ENCODE measurements at places on chromosomes 12 and 14.

- no peak for DNase-seq
Observed at GRCh38 chr14:90866833-90867232, 50.6 kb upstream of the TTC7B start.

GRCh38 chr12:51321882-51322281 is 2.1 kb downstream of the BIN2 start:
- no peak for DNase-seq

GRCh38 chr12:60415351-60415750 is 819.5 kb downstream of the SLC16A7 start:
- no peak for DNase-seq

DNA sequence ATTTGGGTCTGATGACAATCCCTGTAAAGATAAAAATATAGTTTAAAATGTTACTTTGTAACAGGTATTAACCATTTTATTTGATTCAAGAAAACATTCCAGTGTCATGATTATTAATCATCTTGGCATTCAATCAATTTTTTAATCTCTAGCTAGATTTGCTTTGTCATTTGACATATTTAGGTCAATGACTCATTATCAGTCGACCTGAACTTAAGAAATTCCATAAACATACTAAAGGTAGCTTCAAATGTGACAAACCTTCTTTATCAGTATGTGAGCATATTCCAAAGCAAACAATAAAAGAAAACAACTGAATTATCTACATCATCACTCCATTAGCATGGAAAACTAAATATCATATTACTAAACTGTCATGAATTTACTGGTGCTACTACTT is 50.8 kb upstream of the CDKL1 start:
- DNase-seq, result no peak

- no peak for DNase-seq
Observed at GRCh38 chr14:82872494-82872893, 1338.8 kb upstream of the SEL1L start.

DNA sequence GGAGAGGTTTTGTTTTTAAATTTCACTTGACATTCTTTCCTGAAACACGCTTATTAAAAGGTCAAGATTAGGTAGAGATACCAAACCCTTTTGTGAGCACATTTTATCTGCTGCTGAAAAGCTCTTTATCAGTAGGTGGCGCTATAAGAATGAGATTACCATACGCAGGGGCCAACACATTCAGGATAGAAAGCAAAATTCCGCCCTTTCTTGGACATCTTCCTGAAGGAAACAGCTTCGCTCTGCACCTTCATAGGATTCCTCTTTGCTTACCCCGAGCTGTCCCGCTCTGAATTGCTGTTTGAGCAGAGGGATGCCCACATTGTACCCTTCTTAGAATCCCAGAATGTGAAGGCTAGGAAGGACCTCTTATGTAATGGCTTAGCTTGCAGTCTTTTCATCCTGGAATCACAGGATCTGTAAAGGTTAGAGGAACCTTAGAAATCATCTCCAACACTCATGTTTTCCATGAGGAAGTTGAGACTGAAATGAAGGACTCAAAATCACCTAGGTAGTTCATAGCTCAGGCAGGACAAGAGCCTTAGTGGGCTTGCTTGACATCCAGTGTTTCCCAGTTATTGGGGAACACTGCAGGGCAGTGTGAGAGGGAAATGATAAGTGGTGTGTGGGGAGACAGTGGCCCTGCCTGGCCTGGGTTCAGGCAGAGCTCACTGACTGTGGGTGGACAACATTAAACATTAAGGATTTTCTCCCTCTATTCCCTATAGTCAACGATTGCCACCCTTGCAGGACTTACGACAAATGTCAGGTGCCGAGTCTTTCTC is 38.7 kb upstream of the CRY1 start:
- DNase-seq, result no peak

- no peak for DNase-seq
Observed at GRCh38 chr14:36555998-36556743, 26.2 kb downstream of the NKX2-8 start.

DNA sequence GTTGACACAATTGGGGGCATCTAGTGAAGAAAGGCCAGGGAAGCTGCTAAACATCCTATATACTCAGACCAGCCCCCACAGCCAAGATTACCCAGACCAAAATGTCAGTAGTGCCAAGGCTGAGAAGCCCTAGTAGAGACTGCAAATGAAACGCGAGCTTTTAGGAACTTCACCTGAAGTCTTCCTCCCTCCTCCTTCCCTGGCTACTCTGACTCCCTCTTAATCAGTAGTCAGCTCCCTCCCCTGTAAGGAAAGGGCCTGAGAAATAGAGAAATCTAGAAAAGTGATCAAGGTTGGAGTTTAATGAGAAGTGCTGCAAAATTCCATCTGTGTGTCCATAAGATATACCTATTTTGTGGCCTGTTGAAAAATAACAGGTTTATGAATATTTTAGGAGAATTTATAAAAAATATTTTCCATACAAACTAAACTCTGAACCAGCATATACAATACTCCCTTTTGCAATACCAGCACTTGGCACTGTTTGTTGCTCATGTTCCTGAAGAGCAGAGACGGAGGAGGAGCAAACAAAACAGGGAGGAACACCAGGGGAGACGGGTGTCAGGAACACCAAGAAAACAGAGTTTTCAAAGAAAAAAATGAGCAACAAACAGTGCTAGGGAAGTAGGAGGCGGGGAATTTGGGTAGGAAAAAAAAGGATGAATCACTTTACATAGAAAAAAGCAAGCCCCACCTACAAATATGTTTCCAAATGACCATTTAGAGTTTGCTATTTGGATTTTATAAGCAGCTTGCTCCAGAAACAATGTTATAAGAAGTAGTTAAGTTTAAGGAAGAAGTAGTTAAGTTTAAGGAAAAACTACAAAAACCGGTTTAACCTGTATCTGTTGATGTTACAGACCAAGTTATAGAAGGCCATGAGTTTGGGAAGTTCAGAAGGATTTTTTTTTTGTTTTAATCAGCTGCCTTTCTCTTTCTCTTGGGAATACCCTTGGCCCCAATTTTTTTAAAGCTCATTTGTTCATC is 282.1 kb upstream of the GRIP1 start:
- no peak for DNase-seq

DNA sequence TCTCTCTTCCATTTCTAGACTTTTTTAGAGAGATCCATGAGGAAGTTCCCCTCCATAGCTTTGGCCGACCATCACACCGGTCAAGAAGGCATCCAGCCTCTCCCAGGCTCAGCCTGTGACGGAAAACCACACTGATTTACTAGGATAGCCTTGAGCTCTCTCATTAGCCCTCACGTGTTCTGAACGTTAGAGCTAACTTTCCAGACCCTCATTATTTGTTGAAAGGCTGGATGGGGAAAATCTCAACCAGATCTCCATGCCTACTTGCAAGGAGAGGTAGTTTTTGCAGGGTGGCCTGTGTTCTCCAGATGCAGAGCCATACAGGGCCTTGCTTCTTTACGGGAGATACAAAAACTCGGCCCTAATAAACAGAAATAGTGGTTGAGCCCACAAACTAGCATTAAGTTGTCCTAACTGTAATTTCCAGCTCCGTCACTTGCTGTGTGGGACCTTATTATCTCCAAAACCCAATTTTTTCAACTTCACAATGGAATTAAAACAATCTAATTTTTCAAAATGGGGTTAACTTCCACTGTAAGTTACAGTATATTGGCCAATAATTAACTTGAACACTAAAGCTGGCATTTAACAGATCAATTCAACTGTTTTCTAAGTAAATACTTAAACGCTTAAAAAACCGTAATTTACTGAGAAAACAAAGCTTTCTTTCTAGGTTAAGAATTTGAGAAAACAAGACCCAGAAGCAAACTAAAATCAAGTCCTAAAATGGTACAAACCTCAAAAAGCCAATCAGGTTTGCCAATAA is 65.3 kb downstream of the KLHL28 start:
- DNase-seq, result no peak

- DNase-seq, result no peak
Observed at GRCh38 chr12:91511795-91512420, 329.3 kb upstream of the DCN start.

- no peak for DNase-seq
Observed at GRCh38 chr14:101257551-101257950, 303.7 kb upstream of the DIO3 start.

- no peak for DNase-seq
Observed at GRCh38 chr12:106906715-106907114, 49.0 kb upstream of the TMEM263 start.

DNA sequence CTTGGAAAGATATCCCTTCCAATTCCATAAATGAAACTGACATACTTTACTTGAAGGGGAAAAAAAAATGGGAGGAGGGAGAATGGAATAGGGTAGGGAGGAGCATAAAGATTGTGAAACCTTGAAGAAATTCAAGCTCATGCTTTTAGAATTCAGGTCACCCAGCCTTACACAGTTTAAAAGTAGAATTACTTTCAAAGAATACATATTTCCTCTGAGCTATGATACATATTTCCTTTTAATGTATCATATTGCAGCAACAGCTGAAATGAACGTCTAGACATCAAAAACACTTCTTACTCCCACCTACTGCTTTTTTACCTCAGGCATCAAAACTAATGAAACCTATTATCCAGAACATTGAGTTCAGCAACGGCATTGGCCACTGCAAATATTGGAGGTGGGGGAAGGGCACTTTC is 156.0 kb downstream of the MED13L start:
- no peak for DNase-seq

DNA sequence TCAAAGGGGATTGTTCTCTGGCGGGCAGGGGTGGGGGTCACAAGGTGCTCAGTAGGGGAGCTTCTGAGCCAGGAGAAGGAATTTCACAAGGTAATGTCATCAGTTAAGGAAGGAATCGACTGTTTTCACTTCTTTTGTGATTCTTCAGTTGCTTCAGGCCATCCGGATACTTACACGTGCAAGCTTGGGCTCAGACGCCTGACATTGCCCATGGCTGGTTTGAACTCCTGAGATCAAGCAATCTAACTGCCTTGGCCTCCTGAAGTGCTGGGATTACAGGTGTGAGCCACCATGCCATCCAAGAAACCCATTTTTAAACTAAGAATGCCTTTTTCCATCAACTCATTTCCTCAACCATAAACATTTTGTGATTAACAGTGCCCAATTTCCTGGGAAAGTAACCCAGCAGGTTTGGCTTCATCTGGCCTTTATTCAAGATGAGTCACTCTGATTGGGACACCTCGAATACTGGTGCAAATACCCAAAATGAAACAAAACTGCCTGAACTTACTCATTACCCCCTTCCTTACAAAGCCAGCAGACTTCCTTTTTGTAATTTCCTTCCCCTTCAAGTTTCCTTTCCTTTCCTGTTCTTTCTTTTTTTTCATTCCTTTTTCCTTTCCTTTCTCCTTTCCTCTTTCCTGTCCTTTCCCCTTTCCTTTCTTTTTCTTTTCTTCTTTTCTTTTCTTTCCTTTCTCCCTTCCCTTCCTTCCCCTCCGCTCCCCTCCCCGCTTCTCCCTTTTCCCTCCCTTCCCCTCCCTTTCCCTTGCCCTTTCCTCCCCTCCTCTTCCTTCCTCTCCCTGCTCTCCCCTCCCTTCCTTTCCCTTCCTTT is 10.2 kb upstream of the RNASE10 start:
- DNase-seq, result no peak

- no peak for DNase-seq
Observed at GRCh38 chr12:65962036-65962430, 137.8 kb downstream of the HMGA2 start.

DNA sequence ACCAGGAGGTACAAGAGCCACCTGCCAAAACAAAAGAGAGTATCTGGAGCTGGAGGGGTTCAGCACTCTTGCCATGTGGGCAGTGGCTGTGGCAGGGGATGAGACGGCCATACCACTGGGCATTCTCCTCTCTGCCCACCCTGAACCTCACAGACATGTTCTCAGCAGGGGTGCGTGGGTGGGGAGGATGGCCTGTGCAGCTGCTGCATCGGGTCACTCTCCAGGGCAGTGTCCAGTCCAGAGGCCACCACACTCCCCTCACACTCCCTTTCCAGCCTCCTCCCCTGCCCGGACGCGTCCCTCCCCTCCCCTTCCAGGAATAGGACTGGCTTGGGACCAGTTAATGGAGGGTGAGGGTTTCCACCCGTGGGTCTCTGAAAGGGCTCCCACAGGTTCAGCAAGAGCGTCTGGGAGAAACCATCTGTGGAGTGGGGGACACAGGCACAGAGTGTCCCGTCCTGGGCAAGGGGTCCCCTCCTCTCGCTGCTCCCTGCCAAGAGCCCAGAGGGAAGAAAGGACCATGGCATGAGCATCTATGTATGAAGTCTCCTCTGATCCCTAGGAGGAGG is 501 bp downstream of the C1R start:
- no peak for DNase-seq

GRCh38 chr12:113196990-113197389 is 11.5 kb downstream of the RITA1 start:
- DNase-seq, result no peak

DNA sequence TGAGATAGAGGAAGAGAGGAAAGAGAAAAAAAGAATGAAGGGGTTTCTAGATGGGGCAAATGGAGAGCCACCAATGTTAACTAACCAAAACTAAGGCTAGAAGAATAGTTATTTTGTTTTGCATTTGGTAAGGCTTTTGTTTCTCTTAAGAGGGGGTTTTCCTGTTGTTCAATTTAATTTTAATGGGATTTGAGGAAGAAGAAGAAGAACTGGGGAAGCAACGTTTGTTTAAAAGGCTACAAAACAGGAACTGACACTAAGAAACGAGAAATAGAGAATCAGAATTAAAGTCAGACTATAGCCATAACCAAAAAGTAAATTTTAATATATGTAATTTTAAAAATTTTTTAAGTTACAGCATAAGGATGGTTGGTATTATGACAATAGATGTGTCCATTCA is 13.7 kb downstream of the TXNDC16 start:
- no peak for DNase-seq

GRCh38 chr12:96447256-96447655 is 42.1 kb upstream of the CFAP54 start:
- no peak for DNase-seq

DNA sequence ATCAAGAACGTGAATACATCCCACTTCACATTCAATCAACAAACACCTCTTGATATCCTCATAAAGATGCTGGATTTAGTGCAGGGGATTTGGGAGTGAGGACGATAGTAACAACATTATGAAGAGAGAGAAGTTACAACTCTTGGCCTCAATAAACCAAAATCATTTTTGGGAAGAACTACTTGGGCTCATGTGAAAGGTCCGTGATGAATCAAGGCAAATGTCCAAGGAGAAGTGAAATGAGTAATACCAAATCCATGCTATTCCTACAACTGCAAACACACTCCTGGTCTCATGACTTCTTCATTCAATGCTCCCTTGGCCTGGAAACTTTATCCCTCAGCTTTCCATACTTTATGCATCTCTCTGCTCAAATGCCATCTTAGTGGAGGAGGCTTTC is 162.0 kb upstream of the LMNTD1 start:
- no peak for DNase-seq

DNA sequence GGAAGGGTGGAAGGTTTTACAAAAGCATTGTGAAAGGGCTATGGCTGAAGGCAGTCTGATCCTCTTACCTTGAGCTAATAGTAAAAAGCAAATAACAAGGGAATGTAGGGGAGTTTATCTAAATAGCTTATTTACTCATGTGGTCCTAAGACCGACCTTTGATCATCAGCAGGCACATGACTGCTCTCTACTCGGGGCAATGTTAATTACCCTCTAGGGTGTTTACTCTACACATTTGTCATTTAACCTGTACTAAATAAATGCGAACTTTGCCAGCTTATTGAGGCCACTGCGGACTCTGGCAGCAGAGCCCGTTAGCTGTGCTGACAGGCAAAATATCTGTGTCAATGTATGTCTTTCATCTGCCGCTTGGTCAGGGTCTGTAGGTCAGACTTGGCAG is 768.3 kb upstream of the ATXN7L3B start:
- DNase-seq, result no peak

All from activated CD4-positive, CD25-positive, alpha-beta regulatory T cell treated with anti-CD3 and anti-CD28 coated beads, Interleukin-2, amount 50 U/mL, for 16 hours (primary cell).